ENCODE measurements at places on chromosomes 11 and 22. TPM values are rescaled to one million over a fixed set of nuclear protein-coding genes. Genes with fewer than 3 reads are reported as not detected.

CCDC87 gene
- total RNA-seq: not detected

CFAP300 gene
- 33.2 TPM for total RNA-seq

HMOX1 gene
- 50.8 TPM for total RNA-seq

OR2AT4 gene
- total RNA-seq: not detected

CLCF1 gene
- total RNA-seq: 46.4 TPM

LIF gene
- total RNA-seq: 4.1 TPM

LRRC74B gene
- total RNA-seq: not detected

ZMAT5 gene
- total RNA-seq: 20.2 TPM

BDNF gene
- total RNA-seq: 0.64 TPM

MPPED2 gene
- not detected for total RNA-seq

VSIG2 gene
- total RNA-seq: 160 TPM

SCARF2 gene
- 7.5 TPM for total RNA-seq

DNA sequence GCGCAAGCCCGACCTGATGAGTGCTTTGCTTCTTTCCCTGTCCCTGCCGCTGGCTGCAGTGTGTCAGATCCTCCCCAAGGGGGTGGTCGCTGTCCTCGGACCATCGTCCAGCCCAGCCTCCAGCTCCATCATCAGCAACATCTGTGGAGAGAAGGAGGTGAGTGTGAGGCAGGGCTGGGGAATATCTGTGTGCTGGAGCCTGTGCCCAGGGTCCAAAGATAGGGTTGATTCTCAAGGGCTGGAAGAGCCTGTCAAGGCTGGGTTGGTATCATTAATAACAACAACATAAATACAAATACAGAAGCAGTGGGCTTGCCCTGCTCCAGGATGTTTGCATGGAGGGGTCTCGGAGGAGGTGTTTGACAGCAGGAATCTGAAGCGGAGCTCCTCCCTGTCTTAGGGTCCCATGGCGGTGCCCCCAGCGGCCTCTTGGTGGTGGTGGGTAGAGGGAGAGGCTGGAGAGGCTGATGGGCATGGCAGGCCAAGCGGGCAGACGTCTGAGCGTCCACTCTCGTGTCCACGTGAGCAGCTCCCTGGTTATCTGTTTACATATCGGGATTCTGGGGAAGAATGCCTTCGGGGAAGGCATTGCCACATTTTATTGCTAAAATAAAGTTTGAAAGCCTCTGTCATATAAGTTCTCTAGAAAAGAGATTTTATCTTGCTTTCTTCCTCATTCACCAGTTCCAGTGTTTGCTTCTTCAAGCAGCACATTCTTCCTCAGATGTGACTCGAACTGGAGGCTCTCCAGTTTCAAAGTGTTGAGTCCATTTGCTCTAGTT, 208.4 kb upstream of the TBCEL start:
- no peak for DNase-seq

GRCh38 chr22:44521326-44522074, 23.5 kb upstream of the RTL6 start:
- no peak for DNase-seq

GRCh38 chr11:9839550-9839949, 175.7 kb downstream of the SWAP70 start:
- DNase-seq: no peak

DNA sequence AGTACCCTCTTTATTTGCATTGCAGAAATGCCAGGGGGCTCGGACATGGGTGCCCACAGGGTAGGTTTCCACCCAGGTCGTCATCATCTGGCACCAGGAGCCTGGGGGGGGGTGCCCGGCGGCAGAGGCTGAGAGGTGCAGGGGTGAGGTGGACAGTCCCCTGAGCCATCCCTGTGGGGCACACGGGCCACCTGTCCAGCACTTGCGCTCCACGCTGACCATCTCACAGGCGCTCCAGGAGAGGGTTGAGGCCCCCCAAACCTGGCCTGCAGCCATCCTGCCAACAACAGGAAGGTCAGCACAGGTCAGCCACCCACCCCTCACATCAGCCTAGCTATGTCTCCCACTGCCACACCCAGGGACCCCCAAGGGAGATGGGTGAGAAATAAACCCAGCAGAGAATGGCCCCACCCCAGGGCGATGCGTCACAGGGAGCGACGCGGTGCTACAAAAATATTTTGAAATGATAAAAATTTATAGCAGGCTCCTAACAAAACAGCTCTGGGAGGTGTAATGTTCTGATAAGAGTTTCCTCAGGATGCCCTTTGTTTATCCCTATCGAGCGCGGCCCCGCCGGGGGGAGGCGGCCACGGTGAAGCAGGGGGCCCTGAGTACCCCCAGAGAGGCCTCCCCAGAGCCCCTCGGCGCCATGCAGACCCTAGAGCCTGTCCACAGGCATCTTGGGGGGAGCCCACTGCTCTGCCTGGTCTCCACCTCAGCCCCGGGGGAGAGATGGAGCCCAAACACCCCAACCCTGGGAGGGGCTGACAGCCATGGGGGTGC, 21.0 kb upstream of the GNB1L start:
- DNase-seq: no peak

- no peak for DNase-seq
Observed at GRCh38 chr11:114209343-114209742, 86.9 kb upstream of the NNMT start.

GRCh38 chr11:64348383-64349024, 8.5 kb downstream of the CCDC88B start:
- no peak for DNase-seq

DNA sequence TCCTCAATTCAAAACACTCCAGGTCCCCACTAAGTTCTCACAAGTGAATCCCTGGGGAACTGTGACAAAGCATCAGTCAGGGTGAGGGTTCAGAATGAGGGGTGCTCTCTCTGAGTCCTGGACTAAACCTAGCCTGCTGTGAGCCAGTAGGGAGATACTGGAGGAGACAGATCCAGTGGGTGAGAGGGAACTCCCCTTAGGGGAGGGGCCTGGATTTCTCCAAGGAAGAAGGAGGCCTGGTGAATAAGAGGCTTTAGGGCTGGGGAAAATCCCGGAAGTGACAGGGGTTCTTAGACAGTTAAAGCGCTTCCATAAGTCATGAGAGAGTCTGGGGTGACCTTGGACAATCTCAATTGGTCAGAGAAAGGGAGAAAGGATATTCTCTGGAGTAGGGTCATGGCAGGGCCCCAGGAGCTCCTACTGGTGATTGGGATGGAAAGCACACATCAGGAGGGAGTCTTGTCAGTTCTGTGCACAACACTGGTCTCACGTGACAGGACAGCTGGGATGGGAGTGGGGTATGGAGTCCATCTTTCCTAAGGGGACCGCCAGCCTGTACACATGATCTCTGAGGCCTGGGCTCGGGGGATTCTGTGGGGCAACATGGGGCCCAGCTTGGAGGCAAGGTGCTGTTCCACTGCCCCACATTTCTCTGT, 1.5 kb downstream of the TBC1D10A start:
- peak; percentile 73 for DNase-seq

DNA sequence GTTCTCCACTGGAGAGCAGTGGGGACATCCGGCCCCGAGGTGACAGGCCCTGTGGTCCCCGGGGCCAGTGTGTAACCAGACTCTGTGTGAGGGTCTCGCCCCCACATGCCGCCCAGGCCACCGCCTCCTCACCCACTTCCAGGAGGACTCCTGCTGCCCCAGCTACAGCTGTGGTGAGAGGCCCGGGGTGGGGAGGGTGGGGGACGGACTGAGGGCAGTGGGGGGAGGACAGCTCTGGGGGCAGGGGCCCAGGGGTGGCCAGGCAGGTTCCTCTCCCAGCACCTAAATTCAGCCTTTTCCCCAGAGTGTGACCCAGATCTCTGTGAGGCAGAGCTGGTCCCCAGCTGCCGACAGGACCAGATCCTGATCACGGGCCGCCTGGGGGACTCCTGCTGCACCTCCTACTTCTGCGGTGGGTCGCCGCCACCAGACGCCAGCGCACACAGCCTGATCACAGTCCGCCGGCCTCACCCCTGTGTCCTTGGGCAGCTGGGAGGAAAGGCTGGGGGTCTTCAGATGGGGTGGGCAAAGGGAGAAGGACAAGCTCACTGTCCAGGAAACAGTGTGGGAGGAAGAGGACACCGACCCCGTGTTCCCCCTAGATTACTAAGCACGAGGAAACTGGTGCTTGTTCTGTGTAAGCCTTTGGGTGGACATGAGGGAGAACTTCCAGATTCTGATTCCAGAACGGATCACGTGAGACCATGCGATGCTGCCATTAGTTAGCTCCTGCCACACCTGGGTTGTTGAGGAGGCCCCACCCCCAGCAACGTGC, 84.4 kb upstream of the MYOD1 start:
- no peak for DNase-seq

- no peak for DNase-seq
Observed at GRCh38 chr11:126817523-126818450, 182.8 kb downstream of the KIRREL3 start.

DNA sequence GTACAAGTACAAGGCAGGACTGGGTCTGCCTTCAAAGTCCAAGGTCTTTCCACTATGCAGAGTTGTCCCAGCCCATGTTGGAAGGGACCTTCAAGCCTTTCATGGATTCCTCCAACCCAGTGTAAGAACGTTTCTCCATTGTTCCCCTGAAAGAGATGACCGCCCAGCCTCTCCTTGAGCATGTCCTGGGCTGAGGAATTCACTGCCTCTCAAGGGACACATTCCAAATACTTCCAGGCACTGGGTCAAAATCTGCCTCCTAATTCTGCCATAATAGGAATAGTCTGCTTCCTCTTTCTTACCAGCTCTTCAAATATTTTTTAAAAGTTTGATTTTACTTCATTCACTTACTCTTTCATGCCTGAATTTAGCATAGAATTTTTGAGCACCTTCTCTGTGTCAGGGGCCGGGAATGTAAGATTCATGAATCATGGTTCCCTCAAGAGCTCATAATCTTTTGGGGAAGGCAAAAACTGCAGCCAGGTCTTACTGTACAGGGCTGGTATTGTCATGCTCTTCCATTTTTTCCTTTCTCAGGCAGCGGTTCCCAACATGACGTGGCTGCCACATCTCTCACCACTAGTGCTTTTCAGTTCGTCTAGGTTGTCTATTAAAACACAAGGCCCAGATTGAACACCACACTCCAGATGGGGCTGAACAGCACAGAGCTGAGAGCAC, 143.3 kb upstream of the TBCEL start:
- DNase-seq: no peak

DNA sequence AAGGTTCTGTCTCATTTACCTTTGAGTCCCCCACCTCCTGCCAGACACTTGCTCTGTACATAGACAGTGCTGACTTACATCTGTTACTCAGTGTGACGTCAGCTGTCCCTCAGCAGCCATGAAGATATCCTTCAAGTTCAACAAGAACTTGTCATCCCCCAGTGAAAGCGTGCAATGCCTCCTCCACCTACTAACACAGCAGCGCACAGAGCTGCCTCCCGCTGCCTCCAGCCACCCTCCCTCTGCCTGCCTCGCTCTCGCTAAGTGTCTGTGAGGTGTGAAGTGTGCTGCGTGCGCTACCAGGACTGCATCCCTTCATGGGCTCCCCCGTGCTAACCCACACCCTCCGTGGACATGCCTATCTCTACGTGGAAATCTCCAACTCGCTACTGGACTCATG, 621.4 kb downstream of the BRD1 start:
- DNase-seq: no peak

- DNase-seq: no peak
Observed at GRCh38 chr11:104136861-104137260, 27.1 kb downstream of the PDGFD start.

DNA sequence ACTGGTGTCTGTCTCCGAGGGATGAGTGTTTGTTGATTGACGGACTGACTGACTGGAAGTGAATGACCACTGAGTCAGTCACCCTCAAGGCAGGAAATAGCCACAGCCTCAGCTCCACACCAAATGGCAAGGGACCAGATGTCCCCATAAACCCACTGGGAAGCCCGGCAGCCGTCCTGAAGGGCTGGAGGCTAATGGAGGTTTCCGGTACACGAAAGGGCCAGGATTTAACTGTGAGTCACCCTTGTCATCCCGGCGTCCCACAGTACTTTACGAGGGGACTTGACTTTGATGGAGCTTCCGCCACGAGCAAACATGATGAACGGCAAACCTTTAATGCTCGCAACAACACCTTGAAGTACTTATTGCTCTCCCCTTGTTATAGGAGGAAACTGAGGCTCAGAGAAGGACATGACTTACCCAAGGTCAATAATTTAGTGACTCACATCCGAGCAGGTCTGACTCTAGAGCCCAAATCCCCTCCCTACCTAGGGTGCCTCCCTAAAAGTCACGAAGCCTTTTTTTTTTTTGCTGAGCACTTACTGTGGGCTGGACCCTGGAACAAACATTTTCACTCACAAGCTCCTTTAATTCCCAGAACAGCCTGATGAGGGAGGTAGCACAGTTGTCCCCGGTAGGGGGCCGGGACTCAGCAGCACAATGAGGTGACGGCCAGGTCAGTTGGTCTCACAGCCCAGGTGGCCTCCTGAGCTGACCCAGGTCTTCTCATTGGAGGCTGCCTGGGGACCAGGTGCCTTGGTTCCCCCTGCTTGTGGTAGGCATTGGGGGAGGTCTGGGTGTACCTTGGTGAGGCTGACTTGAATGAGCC, 25.2 kb upstream of the GCAT start:
- DNase-seq: no peak

- DNase-seq: no peak
Observed at GRCh38 chr11:117930668-117931330, 1.6 kb upstream of the TMPRSS13 start.

DNA sequence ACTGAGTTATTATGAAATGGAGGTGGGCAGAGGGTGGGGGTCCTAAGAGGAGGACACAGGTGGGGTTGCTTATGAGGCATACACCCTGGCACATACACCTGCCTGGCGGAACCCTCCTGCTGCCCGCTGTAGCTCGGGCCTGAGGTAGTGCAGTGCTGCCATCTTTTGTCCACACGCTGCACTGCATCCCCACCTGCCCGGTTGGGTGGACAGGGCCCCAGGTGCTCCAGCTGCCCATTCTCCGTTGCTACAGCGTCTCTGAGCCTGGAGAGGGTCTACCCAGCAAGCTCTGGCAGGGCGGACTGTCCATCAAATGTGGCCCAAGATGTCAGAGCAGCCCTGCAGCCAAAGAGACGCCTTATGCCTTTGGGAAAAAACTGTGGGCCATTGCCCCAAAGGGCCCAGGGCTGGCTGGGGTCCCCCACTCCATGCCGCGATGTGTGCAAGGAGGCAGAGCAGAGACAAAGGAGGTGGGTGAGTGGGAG, 131.2 kb downstream of the BUD13 start:
- DNase-seq: peak; percentile 41

- peak; percentile 85 for DNase-seq
Observed at GRCh38 chr11:12331239-12331874, 46.0 kb upstream of the PARVA start.

GRCh38 chr22:49969751-49970527, 9.4 kb downstream of the PIM3 start:
- no peak for DNase-seq

GRCh38 chr11:47766509-47767227, 473 bp downstream of the FNBP4 start:
- DNase-seq: peak; percentile 81

Data from transverse colon (tissue), 4 donors.